ENCODE measurements at places on chromosomes 1 and 21.

DNA sequence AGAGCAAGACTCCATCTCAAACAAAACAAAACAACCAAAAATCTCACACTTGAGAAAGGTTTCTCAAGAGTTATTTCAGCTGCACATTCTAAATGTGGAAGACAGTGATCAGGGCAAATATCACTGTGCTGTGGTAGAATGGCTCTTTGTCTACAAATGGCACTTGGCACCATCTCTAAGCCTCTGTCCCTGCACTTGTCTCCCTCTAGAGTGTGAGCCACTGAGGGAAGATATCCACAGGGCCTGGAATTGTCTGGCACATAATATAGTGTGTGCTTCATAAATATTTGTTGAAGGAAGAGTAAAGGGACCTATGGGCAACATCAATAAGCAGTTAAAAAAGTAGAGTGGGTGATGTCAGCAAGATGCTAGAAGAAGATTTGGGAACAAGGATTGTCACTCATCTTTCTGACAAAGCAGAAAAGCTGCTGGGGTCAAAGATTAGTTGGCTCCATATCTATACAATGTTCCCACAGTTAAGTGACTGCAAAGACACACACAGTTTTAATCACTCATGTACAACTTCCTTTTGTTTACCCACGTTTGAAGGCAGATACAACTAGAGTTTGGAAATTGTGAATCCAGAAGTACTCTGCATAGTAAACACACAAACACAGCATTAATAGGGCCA, 19.1 kb downstream of the CD101 start:
- DNase-seq = no peak

DNA sequence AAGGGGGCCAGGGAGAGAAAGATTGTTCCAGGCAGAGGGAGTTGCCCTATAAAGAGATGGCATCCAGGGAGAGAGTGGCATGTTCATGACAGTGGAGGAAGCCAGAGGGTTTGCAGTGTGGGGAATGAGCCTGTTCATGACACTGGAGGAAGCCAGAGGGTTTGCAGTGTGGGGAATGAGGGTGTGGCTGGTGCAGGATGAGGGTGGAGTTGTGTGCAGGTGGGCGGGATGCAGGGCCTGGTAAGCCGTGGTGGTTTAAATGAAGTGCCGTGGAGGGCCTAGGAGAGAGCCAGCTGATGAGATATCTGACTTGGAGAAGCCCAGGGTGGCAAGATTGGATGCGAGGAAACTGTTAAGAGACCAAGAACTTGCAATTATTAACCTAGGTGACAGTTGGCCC, 131.8 kb downstream of the CAMTA1 start:
- DNase-seq = no peak

GRCh38 chr21:16004086-16004485, 274.3 kb downstream of the USP25 start:
- DNase-seq = no peak

DNA sequence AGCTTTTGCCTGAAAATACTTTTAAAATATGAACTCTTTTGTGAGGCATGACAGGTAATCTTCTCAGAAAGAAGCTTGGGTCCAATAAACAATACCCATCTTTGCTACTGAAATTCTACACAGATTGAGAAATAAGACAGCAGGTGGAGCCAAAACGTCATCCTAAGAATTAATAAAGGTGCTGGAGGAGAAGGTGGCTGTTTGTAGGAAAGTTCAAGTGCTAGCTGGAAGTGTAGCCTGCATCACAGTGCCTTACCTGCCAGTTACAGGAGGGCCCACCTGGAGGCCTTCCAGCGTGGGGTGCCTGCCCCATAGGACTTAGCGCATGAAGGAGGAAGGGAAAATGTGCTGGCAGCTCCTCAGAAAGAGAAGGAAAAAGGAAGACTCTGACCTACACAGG, 93.7 kb downstream of the TTC3 start:
- no peak for DNase-seq

DNA sequence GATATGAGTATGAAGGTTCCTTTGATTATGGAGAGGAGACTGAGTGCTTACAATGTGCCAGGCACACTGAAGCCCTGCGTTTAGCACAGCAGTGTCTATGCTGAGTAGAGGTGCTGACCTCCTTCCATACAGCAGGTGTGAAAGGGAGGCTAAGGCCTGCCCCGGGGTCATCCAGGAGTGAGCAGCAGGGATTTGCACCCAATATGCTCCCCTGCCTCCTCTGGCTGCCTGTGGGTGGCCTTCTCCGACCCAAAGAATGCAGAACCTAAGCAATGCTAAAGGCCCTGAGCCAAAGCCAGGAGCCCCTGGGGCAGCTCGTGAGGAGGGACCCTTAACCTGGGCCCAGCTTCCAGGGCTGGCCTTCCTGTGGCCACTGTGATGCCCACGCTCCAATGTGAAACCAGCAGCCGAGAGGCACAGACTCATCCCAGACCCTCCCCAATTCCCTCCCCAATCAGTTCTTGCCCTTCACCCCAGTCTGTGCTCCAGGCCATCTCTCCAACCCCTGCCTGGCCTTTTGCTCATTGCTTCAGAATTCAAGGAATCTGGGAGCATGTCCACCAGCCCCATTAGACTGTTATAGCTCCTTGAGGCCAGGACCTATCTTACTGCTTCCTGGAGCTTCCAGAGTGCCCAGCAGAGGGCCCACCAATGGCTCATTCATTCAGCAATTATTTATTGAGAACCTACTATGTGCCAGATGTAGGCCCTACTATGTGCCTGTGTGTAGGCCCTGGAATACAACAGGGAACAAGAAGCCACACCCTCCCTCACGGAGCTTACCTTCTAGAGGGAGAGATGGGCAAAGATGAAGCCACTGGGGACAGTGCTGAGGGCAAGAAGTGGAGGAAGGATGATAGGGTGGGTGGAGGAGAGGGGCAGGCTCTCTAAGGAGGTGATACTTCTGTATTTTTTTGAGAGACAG, 53.3 kb downstream of the TAS1R2 start:
- DNase-seq = no peak

GRCh38 chr1:223444411-223444810, 51.2 kb downstream of the CCDC185 start:
- no peak for DNase-seq

- no peak for DNase-seq
Measured at GRCh38 chr1:19309123-19309813, 2.7 kb downstream of the AKR7A2 start.

GRCh38 chr1:155831279-155831976, 25.6 kb downstream of the GON4L start:
- DNase-seq = no peak

DNA sequence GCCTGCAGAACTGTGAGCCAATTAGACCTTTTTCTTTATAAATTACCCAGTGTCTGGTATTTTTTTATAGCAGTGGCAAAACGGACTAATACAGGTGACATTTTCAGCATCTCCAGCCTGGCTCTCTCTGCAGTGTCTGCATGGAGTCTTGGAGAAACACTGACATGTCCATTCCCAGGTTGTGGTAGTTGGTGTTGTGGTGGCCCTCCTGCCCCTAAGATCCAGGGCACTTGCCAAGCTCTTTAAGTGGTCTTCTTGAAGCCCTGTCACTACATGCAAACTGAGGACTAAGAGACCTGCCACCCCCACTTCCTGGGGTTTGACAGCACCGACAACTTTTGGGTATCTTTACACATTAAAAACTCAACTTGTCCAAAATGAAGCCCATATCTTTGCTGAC, 419.4 kb downstream of the NPHP4 start:
- no peak for DNase-seq

DNA sequence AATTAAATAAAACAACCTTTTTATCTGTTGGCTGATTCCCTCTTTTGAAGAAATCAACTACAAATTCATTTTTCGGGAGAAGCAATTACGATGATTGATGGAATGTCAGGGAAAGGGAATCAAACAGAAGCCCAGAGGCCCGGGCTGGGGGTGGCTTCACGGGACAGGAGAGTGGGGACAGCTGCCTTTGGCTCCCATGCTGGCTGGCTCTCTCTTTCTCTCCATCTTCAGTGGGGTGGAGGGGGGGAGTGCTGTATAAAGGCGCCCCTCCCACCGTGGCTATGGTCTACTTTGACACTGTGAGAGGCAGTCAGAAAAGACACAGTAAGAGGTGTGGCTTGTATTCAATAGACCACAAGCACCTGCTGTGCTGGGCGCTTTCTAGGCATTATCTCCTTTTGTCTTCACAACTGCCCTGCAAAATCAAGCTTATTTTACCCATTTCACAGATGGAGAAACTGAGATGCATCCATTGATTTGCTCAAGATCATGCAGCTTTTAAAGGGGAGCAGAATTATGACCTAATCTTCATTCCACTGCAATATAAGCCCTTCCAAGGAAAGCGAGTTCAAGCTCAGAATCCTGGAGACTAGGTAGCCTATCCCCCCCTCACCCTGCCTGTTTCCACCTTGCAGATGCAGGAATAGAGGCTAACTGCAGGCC, 92.9 kb downstream of the GRIK3 start:
- no peak for DNase-seq

DNA sequence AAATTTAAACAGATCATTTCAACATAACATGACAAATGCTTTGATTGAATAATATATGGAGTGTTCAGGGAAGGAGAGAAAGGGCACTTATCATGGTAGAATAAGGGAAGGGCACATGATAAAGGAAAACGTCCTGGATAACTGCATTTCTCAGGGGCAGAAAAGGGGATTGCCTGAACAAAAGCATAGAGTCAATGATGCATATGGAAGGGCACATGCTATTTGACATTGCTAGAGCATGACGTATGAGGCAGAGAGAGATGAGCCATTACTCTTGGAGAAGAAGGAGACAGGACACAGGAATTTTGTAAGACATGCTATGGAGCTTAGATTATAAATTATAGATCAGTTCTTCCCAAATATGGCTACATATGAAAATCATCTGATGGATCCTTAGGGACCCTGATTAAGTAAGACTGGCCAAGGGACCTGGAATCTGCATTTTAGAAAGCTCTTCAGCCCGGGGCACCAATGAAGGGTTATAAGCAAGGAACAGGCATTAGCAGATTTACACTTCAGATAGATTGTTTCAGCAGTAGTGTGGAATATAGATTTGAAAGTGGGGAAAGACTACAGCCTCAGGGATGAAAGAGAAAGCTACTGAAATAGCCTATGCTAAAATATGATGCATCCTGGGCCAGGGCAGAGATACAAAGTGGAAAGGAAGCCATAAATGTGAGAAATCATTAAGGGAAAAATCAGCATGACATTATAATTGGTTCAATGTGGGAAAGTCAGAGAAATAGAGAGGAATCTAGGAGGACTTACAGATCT, 21.3 kb downstream of the FMO2 start:
- DNase-seq = no peak

GRCh38 chr1:228853637-228854036, 118.4 kb downstream of the RHOU start:
- no peak for DNase-seq

- no peak for DNase-seq
Measured at GRCh38 chr1:98179151-98179773, 258.4 kb upstream of the DPYD start.

DNA sequence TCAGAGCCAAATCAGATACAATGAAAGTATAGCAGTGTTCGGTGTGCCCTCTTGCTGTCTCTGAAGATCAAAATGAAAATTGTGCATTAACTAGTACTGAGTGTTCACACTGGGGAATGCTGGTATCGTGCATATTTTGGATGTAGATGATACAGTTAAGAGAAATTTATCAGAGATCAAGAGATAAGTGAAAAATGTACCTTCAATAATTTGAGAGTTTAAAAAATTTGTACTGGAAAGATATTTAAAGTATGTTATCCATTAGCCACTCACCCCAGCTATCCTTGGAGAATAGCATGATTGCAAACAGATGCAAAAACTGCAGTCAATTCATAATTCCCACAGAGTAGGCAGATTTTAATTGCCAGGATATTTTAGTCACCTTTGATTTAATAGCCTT, 56.4 kb downstream of the GREM2 start:
- DNase-seq = no peak

Measured in COR-L47 (cell line).